ENCODE measurements at places on chromosomes 5 and 9. TPM values are rescaled to one million over a fixed set of nuclear protein-coding genes. Genes with fewer than 3 reads are reported as not detected.

GRCh38 chr5:37668524-37669047, 171.3 kb downstream of the GDNF start:
- peak; percentile 29 for DNase-seq

GRCh38 chr9:132418726-132419363, 8.8 kb downstream of the CFAP77 start:
- DNase-seq, result no peak

DNA sequence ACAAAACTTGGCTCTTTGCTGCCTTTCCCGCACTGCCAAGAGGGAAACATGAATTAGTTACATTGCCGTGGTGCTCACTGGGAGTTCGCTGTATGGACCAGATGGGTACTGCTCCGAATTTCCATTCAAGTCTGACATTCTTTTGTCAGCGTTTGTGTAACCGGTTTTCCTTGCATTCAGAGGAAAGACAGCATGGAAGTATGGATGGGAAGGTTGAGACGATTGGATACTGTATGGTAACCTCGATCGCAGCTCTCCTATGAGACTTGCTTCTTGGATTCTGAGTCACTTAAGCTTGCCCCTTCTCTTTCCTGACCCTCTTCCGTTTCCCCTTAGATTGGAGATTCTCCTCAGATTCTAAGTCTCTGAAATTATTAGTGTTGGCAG, 625 bp upstream of the UBLCP1 start:
- no peak for DNase-seq

GRCh38 chr9:86924206-86924605, 23.1 kb downstream of the GAS1 start:
- no peak for DNase-seq

- no peak for DNase-seq
Observed at GRCh38 chr9:69115621-69116020, 58.5 kb upstream of the TJP2 start.

DNA sequence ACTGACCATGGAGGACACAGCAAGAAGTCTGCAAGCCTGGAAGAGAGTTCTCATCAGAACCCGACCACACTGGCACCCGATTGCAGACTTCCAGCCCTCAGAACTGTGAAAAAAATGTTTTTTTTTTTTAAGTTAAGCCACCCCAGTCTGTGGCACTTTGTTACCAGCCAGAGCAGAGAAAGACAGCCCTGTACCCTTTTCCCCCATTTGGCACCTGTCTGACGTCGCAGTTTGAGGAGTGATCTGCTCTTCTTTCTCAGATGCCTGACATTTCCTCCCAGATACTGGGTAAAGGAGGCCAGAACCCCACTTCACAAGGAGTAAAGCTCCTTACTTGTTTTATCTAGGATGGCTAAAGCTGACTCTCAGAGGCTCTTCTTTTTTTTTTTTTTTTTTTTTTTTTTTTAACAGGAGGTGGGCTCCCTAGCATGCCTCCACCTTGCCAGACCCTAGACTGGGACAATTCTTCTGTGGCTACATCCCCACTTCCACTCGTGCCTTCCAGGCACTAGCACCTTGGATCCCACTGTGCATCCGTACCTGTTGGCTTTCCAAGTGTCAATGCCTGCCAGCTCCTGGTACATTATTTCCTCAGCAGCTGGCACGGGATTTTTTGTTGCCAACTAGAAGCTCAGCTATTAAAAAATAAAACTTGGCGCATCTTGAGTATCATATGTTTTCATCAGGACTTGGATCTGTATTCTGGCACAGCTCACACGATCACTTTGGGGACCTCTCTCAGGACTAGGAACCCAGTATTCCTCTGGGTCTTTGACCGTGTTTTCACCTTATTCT, 14.4 kb downstream of the CAMK4 start:
- no peak for DNase-seq

GRCh38 chr5:7391814-7392692, 3.9 kb upstream of the ADCY2 start:
- no peak for DNase-seq

- no peak for DNase-seq
Observed at GRCh38 chr5:171857489-171857876, 71.9 kb downstream of the SMIM23 start.

DNA sequence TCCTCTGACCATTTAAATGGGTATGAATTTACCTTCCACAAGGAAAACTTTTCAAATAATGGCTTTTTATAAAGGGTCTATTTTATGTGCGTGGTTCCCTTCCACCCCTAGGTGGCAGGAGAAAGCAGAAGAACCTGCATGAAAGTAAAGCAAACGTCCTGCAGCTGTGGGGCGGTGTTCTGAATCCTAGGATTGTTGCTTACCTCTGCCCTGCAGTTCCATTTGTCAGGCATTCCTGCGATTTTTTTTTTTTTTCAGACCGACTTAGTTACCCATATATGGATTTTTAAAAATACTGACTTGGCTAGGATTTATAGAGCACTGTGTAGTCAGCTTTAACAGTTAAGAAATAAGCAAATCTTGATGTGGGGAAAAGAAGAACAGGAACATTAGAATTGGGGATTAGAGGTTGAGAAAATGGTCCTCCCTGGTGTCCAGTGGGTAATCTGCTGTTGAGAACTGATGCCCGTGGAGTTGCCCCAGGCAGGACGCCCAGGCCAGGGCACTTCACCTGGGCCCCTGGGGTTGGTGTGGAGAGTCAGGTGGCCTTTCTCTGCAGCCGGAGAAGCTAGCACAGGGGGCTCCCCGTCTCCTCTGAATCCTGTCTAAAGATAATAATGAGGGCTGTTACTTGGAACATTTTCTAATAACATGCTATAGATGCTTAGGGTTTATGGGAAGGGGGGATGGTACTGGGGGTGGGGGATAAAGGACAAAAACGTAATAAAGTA, 30.4 kb upstream of the LTC4S start:
- no peak for DNase-seq

DNA sequence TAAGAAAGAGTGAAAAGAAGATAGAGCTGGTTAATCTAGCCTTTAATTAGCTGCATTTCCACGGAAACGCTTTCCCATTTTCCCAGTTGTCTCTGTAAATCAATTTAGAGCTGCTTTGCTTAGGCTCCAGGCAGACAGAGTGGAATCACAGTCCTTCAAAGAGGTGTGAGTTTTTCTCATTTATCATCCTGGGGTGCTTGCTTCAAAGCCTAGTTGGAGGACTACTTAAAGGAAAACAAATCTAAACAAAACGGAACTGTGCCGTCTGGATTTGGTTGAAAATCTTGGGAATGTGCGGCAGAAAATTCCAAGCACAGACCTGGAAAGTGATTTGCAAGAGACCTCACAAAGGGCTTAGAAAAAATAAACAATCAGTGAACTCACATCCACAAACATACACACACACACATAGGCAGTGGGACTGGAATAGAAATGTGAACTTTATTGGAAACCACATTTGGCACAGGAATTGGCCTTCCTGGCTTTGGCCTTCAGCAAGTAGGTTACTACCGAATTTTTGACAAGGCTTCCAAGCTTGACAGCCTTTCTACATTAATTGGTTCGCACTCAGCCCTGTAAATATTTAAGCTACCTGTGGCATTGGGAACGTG, 235.2 kb upstream of the SLC24A2 start:
- no peak for DNase-seq

DNA sequence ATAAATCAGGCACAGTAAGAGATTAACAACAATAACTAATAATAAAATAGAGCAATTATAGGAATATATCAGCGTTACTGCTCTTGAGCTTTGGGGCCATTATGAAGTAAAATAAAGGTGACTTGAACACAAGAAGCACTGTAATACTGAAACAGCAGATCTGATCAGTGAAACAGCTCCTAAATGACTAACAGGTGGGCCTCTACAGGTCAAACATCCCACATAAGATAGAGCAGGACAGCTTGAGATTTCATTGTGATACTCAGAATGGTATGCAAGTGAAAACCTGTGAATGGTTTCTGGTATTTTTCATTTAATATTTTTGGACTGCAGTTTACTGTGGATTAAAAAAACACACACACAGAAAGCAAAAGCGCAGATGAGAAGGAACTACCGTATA, 24.0 kb upstream of the MAP3K1 start:
- no peak for DNase-seq

DNA sequence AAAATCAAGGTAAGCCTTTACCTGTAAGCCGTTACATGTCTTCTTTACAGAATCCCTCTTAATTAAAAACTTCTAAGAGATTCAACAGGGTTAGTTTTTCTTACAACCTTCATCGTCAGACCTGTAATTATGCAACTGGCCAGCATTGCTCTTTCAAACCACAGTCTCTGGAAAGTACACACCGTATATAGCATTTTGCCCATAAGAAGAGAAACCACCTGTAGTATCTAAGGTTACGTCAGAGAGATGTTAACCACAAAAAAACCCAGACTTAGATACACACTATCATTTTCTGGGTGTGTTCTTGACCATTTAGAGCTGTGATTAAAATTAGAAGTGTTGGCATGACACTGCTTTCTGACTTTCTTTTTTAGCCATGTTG, 140.0 kb downstream of the MUSK start:
- no peak for DNase-seq

DNA sequence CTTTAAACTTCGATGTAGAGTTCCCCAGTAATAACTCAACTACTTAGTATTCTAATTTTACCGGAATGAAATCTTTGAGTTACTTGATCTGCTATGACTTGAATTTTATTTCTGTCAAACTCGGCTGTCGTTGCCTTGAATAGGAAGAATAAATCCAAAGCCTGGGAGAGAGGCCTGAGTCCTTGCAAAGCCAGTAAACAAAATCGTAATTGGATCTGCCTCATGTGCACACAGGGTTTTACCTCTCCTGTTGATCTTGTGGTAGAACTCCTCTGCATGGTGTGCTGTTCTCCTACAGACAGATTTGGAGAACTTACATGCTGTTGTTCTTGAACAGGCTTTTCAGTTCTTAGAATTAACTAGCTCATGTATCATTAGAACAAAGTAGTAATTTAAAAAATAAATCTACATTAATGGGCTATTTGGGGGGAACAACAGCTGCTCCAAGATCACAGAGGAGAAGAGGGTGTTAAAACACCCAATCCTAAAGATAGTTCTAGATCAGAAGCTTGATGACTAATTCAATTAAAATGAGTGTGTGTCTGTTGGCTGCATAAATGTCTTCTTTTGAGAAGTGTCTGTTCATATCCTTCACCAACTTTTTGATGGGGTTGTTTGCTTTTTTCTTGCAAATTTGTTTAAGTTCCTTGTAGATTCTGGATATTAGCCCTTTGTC, 28.9 kb downstream of the HSPB3 start:
- no peak for DNase-seq

DNA sequence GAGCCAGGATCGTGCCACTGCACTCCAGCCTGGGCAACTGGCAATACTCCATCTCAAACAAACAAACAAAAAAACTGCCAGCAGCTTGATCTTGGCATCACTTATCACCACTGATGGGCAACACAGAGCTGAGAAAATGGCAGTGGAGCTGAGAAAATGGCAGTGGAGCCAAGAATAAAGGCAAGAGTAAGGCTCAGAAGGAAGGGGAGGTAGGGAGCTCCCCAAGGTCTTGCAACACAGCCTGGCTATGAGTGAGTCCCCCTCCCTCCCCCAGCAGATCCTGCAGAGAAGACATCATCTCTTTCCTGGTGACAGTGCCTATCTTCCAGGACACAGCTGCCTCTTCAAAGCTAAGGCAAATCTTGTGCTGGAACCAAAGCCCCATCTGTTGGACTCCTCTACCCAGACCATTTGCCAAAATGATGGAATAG, 70.3 kb downstream of the UGCG start:
- no peak for DNase-seq

DNA sequence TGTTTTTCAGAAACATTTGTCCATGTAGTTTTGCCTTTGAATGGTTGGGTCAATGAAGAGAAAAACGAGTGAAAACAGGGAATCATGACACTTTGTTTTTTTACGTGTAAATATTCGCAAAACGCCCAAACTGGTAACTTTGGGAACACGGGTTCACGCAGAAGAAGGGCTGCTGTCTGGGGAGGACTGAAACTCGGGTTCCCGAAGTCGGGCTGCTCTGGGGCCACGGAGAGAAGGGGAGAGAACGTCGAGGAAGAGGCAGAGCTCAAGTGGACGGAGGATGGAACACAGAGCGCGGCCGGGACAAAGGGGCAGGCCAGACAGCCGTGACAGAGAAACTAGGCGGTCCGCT, 478 bp upstream of the SETD9 start:
- peak; percentile 28 for DNase-seq

- no peak for DNase-seq
Observed at GRCh38 chr9:127159949-127160610, 37.6 kb upstream of the ANGPTL2 start.

DNA sequence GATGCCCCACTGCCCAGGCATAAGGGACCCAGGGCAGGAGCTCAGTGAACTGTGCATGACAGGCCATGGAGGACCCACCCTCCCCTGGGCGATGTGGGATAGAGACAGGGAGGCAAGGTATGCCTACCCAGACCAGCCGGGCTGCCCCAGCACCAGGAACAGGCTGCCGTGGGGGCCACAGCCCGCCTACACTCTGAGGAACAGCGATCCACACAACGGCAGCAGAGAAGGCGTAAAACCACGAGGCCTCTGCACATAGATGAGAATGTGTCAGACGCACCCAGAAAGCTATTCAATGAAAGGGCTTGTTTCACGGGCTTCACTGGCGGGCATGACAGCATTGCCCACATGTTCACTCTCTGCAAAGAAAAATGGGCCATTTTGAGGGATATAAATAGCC, 49.5 kb downstream of the SEMA4D start:
- no peak for DNase-seq

- no peak for DNase-seq
Observed at GRCh38 chr9:91186632-91187108, 175.0 kb downstream of the AUH start.

NCS1 gene
- 14.7 TPM for total RNA-seq

PTGES2 gene
- total RNA-seq, result 53.1 TPM

MTX3 gene
- 7.7 TPM for total RNA-seq

C5orf52 gene
- total RNA-seq, result not detected

ERCC6L2 gene
- total RNA-seq, result 48.9 TPM

MEIKIN gene
- 14.8 TPM for total RNA-seq

Measured in omental fat pad (tissue), 4 donors.